Endothelial cell of umbilical vein (primary cell): ENCODE measurements at places on chromosomes 3 and 15. TPM values are rescaled to one million over a fixed set of nuclear protein-coding genes. Genes with fewer than 3 reads are reported as not detected.

DNA sequence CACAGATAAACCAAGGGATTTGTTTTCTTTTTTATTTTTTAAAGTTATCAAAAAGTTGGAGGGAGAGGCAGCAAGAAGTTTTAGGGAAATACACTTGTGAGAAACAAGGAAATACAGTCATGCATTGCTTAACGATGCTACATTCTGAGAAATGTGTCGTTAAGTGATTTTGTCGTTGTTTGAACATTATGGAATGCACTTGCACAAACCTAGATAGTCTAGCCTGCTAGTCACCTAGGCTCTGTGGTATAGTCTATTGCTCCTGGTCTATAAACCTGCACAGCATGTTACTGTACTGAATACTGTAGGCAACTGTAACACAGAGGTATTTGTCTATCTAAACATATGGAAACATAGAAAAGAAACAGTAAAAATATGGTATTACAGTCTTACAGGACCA is 2.0 kb upstream of the NFKBIZ start:
- DNase-seq = no peak
- H3K4me3 ChIP-seq = no peak overlapping the region
- peaks cover under 1% of the 10 kb centered on the region for H3K36me3 ChIP-seq
- peaks cover 15% of the 10 kb centered on the region for H3K4me1 ChIP-seq
- H3K27me3 ChIP-seq = no peaks in the 10 kb centered on the region

- H3K27me3 ChIP-seq = no peaks in the 10 kb centered on the region
- H3K36me3 ChIP-seq = no peaks in the 10 kb centered on the region
- no peak overlapping the region for H3K27ac ChIP-seq
- DNase-seq = no peak
- no peaks in the 10 kb centered on the region for H3K4me1 ChIP-seq
- H3K4me3 ChIP-seq = no peak overlapping the region
Measured at GRCh38 chr3:44045476-44046275, 196.0 kb upstream of the TOPAZ1 start.

DNA sequence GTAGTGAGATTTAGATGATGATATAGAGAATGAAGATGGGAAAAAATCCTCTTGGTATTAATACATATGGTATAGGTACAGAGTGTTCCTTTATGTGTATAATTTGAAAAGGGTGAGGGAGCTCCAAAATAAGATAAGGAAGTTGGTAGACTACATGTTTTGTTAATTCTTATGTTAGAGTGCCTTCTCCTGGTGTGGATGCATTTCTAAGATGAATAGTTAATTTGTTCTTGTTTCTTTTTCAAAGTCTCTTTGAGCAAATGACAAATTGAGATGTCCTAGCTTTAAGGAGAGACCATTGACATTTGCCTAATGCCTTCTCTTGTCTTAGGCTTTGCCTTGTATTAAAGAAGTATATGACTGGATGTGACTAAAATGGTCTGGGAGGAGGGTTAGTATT is 34.1 kb downstream of the AKAP13 start:
- peak overlapping the region; percentile 77 for H3K27ac ChIP-seq
- H3K4me1 ChIP-seq = peaks cover 34% of the 10 kb centered on the region
- DNase-seq = peak; percentile 66
- no peaks in the 10 kb centered on the region for H3K27me3 ChIP-seq
- H3K4me3 ChIP-seq = no peak overlapping the region
- no peaks in the 10 kb centered on the region for H3K36me3 ChIP-seq

GRCh38 chr3:153626158-153626557 is 464.1 kb downstream of the RAP2B start:
- no peaks in the 10 kb centered on the region for H3K27me3 ChIP-seq
- no peaks in the 10 kb centered on the region for H3K36me3 ChIP-seq
- peak; percentile 85 for DNase-seq
- H3K4me3 ChIP-seq = no peak overlapping the region
- H3K27ac ChIP-seq = peak overlapping the region; percentile 8
- peaks cover 68% of the 10 kb centered on the region for H3K4me1 ChIP-seq

DNA sequence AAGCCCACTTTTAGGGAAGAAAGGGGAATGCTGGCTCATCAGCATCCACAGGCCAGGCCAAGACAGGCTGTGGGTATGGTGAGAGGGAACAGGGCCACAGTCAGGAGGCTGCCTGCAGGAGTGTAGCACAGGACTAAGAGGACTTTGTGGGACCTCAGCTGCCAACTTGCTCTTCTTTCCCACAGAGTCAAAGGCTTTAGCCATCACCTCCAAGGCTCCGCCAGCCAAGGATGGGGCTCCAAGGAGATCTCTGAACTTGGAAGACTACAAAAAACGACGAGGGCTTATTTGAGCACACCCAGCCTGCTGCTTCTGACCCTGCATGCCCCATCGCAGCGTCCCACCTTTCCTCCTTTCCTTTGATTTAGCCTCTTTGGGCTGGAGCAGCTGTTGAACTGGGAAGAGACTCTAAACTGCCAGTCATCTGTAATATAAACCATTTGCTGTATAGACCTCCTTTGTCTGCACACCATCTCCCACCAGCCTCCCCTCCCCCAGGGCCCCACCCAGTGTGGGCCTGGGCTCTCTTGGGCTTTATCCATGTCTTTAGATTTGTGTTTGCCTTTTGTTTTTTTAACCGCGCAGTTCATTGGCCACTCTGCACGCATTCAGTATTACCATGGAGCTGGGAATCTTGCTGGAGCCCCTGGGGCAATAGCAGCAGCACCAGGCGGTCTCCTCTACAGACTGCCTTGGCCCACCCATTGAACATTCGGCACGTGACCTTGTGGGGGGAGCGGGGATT is 13.1 kb upstream of the ITPKA start:
- H3K27me3 ChIP-seq = no peaks in the 10 kb centered on the region
- H3K27ac ChIP-seq = no peak overlapping the region
- H3K4me3 ChIP-seq = no peak overlapping the region
- no peak for DNase-seq

DNA sequence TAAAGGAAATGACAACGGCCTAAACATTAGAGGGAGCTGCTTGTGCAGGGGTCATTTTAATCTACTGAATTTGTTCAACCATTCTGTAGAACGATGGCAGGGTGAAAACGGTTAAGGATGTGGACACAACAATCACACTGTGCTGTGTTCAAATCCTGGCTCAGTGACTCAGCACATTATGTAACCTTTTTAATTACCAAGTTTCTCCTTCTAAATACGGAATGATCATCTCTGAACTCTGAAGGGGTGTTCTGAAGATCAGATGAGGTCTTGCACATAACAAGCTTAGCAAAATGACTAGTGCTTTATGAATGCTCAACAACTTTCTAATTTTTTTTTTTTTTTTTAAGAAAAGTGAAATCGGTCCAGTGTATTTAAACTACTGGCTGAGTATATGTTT is 592.8 kb downstream of the FOXP1 start:
- H3K27ac ChIP-seq = no peak overlapping the region
- no peaks in the 10 kb centered on the region for H3K27me3 ChIP-seq
- no peak for DNase-seq

DNA sequence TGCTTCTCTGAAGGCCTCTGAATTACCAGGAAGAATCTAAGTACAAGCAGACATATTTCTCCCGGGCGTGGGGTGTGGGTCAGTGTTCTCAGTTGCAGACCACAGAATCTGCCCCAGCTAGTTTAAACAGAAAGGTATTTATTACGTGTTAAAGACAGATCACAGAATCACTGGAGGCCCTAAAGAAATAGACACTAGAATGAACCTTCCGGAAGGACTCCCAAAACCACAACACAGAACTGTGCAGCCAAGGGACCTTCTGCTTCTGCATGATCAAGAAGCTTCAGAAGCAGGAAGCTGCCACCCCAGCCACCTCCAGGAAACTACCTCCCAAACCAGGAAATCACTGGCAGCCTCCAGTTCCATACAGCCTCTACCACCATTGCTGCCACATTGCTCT is 32.7 kb upstream of the ZFAND6 start:
- peaks cover under 1% of the 10 kb centered on the region for H3K4me1 ChIP-seq
- H3K27ac ChIP-seq = no peak overlapping the region
- no peak overlapping the region for H3K4me3 ChIP-seq
- H3K27me3 ChIP-seq = peaks cover 6% of the 10 kb centered on the region
- no peak for DNase-seq

- DNase-seq = no peak
- H3K4me1 ChIP-seq = no peaks in the 10 kb centered on the region
- no peaks in the 10 kb centered on the region for H3K36me3 ChIP-seq
- no peak overlapping the region for H3K27ac ChIP-seq
- H3K27me3 ChIP-seq = no peaks in the 10 kb centered on the region
- no peak overlapping the region for H3K4me3 ChIP-seq
Measured at GRCh38 chr3:166510382-166510781, 673.2 kb upstream of the BCHE start.

GRCh38 chr3:194496217-194496919 is 9.6 kb upstream of the ATP13A3 start:
- DNase-seq = no peak
- peaks cover 12% of the 10 kb centered on the region for H3K4me1 ChIP-seq
- H3K27ac ChIP-seq = no peak overlapping the region

GRCh38 chr15:44222478-44222877 is 27.4 kb upstream of the FRMD5 start:
- H3K36me3 ChIP-seq = no peaks in the 10 kb centered on the region
- H3K4me3 ChIP-seq = no peak overlapping the region
- H3K4me1 ChIP-seq = peaks cover 14% of the 10 kb centered on the region
- peaks cover 12% of the 10 kb centered on the region for H3K27me3 ChIP-seq
- no peak overlapping the region for H3K27ac ChIP-seq
- peak; percentile 59 for DNase-seq

GRCh38 chr3:52119826-52120225 is 34.4 kb downstream of the POC1A start:
- H3K4me3 ChIP-seq = no peak overlapping the region
- no peaks in the 10 kb centered on the region for H3K36me3 ChIP-seq
- peaks cover 11% of the 10 kb centered on the region for H3K4me1 ChIP-seq
- no peak for DNase-seq
- H3K27ac ChIP-seq = no peak overlapping the region
- no peaks in the 10 kb centered on the region for H3K27me3 ChIP-seq

DNA sequence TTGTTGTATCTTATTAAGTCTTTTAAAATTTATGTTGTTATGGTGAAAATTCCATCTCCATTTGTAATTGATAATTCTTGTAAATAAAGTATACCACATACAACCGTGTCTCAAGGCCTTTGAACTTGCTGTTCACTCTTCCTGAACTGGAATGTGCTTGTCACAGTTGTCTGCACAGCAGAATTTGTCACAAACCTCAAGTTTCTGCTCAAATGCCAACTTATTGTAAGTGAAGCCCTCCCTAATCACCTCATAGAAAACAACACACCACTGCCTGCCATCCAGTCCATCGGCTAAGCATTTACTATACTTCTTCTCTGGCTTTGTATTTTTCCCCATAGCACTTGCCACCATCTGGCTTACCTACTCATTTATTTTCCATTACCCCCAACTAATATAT is 192.3 kb downstream of the THRB start:
- no peak overlapping the region for H3K4me3 ChIP-seq
- no peak overlapping the region for H3K27ac ChIP-seq
- no peaks in the 10 kb centered on the region for H3K4me1 ChIP-seq
- H3K36me3 ChIP-seq = no peaks in the 10 kb centered on the region
- no peak for DNase-seq

DNA sequence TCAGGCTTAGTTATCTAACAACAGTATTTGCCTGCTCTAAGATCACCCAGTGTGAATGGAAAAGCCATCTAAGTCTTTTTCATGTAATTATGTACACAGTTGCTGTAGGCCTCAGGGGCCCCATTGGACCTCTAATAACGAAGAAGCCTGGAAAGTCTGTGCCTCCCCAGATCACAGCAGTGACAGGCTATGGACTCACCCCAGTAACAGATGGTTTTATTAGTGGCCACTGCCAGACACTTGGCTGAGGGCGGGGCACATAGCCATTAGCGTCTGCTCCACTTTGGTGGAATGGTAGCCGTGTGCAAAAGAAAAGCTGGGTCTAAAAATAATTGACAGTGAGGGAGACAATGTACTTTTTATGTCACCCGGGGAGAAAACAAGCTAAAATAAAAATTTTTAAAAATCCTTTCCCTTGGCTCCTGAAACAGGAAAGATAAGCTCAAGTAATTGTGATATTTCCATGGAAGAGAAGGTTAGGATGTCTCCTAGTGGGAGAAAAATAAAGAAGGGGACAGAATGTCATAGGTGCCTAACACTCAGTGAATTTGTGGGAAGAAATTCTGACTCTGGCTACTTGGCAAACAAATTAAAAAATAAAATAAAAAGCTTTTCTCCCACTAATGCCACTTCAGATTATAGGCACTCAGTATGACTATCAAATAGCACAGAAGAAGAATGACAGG is 44.3 kb upstream of the ZNF385D start:
- no peaks in the 10 kb centered on the region for H3K27me3 ChIP-seq
- no peak overlapping the region for H3K4me3 ChIP-seq
- no peak for DNase-seq
- no peak overlapping the region for H3K27ac ChIP-seq

DNA sequence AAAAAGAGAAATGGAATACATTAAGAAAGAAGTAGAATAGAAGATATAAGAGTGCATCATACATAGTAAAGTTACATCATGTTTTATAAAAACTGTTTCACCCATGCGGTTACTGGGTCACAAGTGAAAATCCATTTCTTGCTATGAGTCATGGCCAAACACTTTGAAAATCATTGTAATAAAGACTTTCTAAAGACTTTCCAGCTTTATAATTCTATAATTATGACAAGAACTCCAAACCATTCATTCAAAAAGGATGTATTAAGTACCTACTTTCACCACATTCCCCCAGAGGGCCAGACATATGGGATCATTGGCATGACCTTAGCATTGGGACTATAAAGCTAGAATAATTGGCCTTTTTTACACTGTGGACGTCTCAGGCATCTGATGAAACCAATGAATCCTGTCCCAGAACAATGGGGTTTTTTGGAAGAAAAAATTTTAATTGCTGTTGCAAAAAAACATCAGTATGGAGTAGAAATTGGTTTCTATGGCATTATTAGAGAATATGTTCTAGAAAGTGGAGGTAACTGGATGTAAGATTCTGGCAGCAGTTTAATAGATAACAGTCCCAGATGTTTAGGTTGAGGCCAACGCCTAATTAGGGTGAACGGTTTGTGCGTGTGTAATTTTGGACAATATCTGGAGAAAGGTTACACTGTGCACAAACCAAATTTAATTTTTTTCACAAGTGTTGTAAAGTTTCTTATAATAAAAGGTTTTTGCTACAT is 3.3 kb upstream of the SKIC8 start:
- DNase-seq = no peak
- H3K27ac ChIP-seq = no peak overlapping the region
- H3K36me3 ChIP-seq = no peaks in the 10 kb centered on the region
- peaks cover 7% of the 10 kb centered on the region for H3K4me1 ChIP-seq

The ITIH1 gene
- total RNA-seq = not detected in 2 replicates

The CCR8 gene
- not detected in 2 replicates for total RNA-seq

The TPRG1 gene
- total RNA-seq = not detected in 2 replicates

The EFHB gene
- total RNA-seq = 0.82 and 0.99 TPM in 2 replicates

The SLC28A2 gene
- total RNA-seq = not detected in 2 replicates
